ENCODE measurements at places on chromosomes 7 and 10. TPM values are rescaled to one million over a fixed set of nuclear protein-coding genes. Genes with fewer than 3 reads are reported as not detected.

TCERG1L gene
- 0.08 TPM for total RNA-seq

CYP3A5 gene
- 564 TPM for total RNA-seq

PLXDC2 gene
- 5.0 TPM for total RNA-seq

GTF2IRD1 gene
- 10.3 TPM for total RNA-seq

C10orf67 gene
- total RNA-seq = not detected

TEX47 gene
- total RNA-seq = not detected

BAMBI gene
- 7.7 TPM for total RNA-seq

TMEM196 gene
- total RNA-seq = not detected

ACSM6 gene
- total RNA-seq = not detected

FAM25G gene
- not detected for total RNA-seq

DNA sequence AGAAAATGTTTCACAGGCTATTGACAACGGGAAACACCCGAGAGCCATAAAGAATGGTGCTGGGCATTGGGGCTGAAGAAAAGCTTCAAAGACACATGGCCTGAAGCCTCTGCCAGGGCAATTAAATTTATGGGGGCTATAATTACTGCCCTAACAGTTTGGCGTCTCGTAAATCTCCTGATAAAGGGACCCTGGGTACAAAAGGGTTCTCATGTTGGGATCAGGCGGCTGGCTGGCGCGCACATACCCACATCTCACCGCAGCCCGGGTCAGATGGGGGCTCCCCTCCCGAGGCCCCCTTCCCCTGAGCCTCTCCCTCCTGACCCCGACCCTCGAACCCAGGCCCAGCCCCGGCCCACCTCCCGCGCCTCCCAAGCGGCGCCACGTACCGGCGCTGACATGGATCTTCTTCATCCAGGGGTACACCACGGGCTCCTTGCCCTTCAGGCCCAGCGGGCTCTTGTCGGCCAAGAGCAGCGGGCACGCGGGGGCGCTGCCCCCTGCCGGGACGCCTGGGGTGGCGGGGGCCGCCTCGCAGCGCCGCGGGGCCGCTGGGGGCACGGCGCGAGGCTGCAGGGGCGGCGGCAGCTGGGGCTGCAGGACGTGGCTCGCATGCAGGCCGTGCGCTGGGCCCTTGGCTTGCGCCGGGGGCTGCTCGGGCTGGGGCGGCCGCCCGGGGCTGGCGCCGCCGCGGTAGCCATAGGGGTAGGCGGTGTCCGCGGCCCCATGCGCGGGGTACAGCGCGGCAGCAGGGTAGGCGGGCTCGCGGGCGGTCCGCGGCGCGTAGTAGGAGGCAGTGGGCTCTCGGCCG lies 623 bp downstream of the HOXA4 start:
- peak; percentile 45 for DNase-seq

DNA sequence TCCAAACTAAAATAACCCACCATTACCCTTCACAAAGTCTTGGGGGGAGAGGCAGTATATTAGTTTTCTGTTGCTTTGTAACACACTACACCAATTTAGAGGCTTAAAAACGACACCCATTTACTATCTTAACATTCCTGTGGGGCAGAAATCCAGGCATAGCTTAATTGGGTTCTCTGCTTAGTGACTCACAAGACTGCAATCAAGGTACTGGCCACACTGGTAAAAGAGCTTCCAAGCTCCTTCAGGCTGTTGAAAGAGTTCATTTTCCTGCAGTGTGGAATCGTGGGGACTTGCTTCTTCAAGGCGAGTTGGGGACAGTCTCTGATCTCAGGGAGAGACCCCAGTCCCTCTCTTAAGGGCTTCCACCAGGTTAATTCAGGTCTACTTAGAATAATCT lies 139.1 kb downstream of the XPNPEP1 start:
- DNase-seq = no peak

DNA sequence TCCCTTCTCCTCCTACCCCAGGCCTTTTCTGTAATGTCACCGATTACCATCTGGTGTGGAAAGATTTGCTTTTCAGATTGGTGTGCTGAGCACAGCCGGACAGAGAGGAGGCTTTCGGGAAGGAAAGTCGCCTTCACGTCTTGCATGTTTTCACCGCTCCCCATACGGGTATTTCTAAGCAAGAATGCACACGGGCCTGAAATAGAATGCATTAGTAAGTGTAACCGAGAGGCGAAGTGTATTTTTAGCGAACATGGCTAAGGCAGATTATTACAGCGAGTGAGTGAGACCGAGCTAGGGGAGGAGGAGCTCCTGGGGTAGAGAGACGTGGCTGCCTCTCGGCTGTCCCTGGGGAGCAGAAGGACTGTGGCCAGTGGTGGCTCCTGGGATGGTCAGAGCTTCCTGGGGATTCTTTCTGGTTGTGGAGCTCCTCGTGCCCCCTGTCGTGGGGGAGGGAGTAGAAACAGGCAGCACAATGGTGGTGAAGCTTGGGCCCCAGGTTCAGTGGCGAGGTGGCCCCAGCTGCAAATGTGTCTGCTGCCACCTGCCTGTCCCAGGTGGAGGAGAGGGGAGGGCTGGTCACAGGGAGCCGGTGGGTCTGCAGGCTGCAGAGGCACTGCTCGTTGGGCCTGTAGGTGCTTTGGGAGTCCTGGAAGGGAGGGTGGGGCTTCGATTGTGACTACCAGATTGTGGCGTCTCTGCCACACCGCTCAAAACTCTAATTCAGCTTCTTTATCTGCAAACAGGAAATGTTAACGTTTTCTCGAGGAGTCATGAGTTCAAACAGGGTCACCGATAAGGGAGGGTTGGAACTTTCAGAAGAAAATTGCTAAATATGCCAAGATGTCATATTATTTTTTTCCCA lies 135.8 kb downstream of the CAMK1D start:
- DNase-seq = no peak

DNA sequence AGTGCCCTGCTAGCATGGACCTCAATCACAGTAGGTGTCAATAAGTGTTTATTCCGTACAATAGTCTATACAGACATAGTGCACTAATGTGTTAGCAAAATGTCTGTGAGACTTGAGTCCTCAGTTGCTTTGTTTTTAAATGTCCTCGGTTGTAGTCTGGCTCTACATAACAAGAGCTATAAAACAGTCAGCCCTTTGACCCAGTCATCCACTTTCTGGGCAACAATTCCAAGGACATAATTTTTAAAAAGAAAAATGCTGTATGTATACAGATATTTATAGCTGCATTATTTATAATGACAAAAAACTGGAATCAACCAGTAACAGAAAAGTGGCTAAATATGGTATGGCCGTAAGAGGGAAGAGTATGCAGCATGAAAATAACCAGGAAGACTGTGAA lies 2.8 kb upstream of the PDLIM1 start:
- no peak for DNase-seq

DNA sequence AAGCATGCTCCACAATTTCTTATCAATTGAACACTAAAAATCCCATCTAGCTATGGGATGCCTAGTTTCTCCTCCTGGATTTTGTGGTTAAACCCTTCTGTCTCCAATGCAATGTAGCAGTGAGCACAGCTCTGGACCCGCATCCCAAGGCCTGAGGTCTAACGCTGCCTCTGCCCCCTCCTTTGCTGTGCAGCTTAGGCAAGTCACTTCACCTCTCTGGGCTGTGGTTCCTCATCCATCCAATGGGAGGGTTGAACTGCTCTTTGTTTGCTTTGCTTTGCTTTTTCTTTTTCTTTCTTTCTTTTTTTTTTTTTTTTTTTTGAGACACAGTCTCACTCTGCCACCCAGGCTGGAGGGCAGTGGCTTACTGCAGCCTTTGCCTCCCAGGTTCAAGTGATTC lies 69.2 kb downstream of the PARP12 start:
- no peak for DNase-seq

- no peak for DNase-seq
Observed at GRCh38 chr7:68224041-68224741, 1227.6 kb downstream of the TYW1 start.

DNA sequence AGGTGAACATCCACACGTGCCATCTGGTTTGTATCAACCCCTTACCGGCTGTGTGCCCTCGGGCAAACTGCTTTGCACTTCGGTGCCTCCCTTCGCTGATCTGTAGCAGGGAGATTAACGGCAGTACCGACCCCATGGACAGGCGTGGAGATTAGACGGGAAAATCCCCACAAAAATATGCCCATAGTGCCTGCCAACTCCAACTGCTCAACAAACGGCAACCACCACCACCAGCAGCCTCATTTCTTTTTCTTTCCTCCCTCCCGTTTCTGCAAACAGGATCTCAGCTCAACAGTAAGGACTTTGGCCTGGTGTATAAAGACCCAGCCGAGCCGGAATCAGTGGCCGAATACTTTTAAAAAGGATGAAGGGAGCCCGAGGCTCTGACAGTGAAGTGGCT lies 31.0 kb downstream of the CHST15 start:
- no peak for DNase-seq

DNA sequence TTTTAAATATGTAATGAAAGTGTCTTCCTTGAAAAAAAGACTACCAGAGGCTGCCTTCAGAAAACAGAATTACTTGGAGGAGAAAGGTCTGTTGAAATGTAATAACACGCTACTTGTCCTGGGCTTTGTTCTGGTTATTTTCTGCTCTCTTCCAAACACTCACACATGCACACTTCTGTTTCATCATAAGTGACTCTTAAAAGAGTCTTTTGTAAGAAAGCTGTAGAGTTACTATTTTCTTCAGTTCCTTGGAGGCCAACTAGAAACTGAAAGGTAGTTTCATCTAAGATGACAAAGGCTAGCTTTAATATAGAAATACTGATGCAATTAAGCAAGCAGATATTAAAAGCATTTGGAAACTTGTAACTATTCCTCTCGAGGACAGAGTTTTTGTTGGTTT lies 39.1 kb downstream of the TASOR2 start:
- no peak for DNase-seq

DNA sequence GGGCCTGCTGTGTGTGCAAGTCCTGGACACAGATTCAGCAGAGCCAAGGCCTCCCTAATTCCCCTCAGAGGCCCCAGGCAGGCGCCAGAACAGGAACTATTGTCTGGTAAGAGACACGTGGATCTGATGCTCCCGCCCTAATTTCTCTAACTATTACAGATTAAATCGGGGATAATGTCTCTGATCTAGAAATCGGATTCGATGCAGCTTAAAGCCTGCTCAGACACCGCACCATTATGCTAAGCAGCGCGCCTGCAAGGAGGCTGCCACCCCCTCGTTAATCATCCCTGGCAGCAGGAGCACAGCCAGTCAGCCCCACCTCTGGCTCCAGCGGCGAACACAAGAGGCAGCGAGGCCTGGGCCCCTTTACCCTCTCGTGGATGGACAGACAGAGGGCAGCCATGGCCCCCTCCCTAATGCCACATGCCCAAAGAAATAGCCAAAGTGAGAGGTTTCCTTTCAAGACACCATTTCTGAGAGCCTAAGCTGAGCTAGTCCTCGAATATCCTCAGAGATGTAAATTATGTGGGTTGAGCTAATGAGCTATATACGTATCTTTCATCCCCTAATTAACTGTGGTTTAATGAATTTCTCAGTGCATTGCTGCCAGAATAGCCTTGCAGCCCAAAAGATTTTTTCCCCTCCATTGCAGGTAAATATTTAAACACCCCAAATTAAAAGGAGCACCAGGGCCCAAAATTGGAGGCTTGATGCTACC lies 122.1 kb downstream of the GRID1 start:
- no peak for DNase-seq

Data from left lobe of liver (tissue), 2 donors.